GM04504 (cell line): ENCODE measurements at places on chromosomes 2 and 18.
A peak's percentile ranks its signal among the peaks of the same experiment; 100 is the strongest.

DNA sequence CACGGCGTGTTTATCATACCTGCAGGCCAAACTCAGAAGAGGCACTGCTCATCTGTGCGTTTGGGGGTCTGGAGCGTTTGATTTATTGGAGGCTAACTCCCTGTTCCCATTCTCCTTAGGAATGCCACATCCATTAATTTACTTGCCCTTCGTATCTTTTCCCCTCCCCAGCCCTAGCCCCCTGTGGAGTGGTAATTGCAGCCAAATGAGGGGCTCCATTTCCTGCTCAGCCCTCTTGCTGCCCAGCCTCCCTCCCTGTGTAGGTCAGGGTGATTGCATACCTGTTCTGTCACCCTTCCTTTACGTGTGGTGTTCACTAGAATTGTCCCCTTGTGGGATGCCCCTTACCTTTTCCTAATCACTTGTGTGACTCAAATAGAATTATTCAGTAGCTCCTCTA is 120.4 kb downstream of the MAP3K20 start:
- no peak for DNase-seq

GRCh38 chr2:2191110-2191707 is 139.9 kb downstream of the MYT1L start:
- no peak for DNase-seq

DNA sequence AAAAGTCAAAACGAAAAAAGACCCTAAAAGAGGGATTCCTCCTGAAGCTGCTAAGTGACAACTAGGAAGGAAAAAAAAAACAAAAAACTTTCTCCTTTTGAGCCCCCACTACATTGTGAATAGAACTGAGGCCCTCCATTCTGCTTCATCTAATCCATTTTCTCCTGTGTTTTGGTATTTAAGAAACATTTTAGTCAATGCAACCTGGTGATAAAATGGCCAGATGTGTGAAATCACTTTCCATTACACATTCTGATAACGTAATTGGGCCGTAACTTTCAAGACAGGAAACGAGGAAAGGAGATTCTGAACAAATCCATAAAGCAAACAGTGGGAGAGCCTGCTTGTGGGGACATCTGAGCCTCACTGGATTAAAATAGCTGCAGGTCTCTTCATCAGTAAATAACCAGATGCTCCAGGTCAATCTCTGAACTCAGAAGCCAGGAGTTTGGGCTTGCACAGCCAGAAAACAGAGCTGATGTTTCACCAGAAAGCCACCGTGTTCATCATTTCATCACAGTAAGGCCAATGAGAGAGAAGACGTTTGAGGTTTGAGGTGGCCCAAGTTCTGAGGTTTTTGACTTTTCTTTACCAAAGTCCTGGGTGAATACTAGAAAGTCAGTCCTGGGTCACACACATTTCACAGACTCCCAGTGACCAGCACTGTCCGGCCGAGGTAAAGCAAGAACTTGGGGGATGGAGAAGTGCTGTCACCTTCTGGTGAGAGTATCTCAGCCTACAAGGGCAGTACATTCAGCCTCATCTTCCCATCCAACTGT is 47.8 kb downstream of the TGFA start:
- DNase-seq = no peak

- peak; percentile 60 for DNase-seq
Measured at GRCh38 chr18:45167631-45168280, 447.5 kb upstream of the SLC14A2 start.

GRCh38 chr2:197677483-197677882 is 2.1 kb upstream of the RFTN2 start:
- DNase-seq = no peak

- no peak for DNase-seq
Measured at GRCh38 chr2:119983108-119983507, 29.8 kb upstream of the EPB41L5 start.
